Kidney epithelial cell (primary cell): ENCODE measurements at places on chromosomes 11 and 22. TPM values are rescaled to one million over a fixed set of nuclear protein-coding genes. Genes with fewer than 3 reads are reported as not detected.
A peak's percentile ranks its signal among the peaks of the same experiment; 100 is the strongest.

DNA sequence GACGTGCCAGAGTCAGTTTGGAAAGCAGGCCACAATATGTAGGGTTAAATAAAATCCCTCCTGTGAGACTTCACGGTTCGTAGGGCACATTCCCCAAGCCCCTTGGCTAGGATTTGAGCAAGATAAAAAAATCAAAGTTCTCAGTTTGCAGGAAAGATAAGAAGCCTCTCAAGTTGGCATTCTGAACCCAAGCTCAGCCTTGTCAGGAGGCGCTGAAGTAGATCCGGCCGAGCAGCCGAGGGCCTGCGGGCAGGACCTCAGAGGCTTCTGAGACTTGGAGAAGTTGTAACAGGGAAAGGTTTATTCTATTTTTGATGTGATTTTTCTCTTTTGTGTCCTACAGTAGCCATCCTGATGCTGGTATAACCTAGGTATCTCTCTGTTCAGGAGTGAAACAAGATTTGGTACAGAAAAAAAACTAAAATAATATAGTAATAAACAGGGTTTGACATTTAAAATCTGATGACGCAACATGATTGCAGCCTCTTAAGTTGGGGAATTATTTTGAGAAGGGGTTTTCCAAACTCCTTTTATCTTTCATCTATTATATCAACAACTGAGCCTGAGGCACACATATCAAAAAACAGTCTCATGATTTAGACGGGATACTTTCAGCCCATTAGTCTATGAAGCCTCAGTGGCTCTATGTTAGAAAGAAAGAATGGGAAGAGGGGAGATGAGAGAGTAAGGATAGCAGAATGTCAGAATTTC is 10.1 kb downstream of the PATE2 start:
- DNase-seq, result no peak

GRCh38 chr11:66956689-66957290 is 1.4 kb downstream of the PC start:
- DNase-seq, result peak; percentile 51

GRCh38 chr11:55969845-55970244 is at the start of gene OR10AG1:
OR10AG1 (minus strand) TSS chr11:55969945; CDS start chr11:55969907, 38 bp downstream.
- no peak for DNase-seq

- no peak for DNase-seq
Observed at GRCh38 chr11:92763336-92763735, 206.1 kb upstream of the MTNR1B start.

- DNase-seq, result no peak
Observed at GRCh38 chr11:1344056-1344635, 34.7 kb upstream of the TOLLIP start.

- no peak for DNase-seq
Observed at GRCh38 chr22:27534720-27535125, 266.8 kb downstream of the MN1 start.

GRCh38 chr11:33168709-33169200 is 7.5 kb upstream of the CSTF3 start:
- no peak for DNase-seq

- no peak for DNase-seq
Observed at GRCh38 chr11:73270016-73270854, 1.9 kb upstream of the P2RY6 start.

GRCh38 chr11:128409476-128409875 is 177.9 kb downstream of the ETS1 start:
- DNase-seq, result no peak

C11orf71 gene
- 1.6 and 1.9 TPM in 2 replicates for total RNA-seq
